Fibroblast of lung (primary cell): ENCODE measurements at places on chromosomes 5 and 9. TPM values are rescaled to one million over a fixed set of nuclear protein-coding genes. Genes with fewer than 3 reads are reported as not detected.

GRCh38 chr5:42854795-42855194, 43.1 kb upstream of the SELENOP start:
- H3K36me3 ChIP-seq: no peaks in the 10 kb centered on the region
- H3K4me1 ChIP-seq: no peaks in the 10 kb centered on the region
- DNase-seq: no peak
- no peak overlapping the region for H3K4me3 ChIP-seq
- H3K27ac ChIP-seq: no peak overlapping the region

DNA sequence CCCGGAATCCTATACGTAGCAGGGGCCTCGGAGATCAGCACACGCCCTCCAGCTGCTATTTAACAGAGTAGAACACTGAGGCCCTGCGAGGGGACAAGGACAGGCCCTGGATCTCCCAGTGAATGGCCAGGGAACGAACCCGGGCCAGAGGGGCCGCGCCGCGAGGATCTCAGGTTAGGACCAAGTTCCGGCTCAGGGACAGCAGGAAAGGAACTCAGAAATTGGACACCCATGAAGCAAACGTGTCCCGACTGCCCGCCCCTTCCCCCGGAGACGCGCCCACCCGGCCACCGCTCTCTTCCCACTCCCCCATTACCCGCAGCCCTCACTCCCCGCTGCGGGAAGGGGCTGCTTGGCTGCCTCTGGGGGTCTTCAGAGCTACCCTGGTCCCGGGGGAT, 1.0 kb upstream of the FOXE1 start:
- no peaks in the 10 kb centered on the region for H3K4me1 ChIP-seq

GRCh38 chr5:33793276-33793675, 98.5 kb downstream of the ADAMTS12 start:
- no peak overlapping the region for H3K27ac ChIP-seq
- no peak overlapping the region for H3K4me3 ChIP-seq
- no peak for DNase-seq
- no peaks in the 10 kb centered on the region for H3K27me3 ChIP-seq
- peaks cover 12% of the 10 kb centered on the region for H3K4me1 ChIP-seq

The SMAD5 gene
- total RNA-seq: 43.4 and 44.3 TPM in 2 replicates

DNA sequence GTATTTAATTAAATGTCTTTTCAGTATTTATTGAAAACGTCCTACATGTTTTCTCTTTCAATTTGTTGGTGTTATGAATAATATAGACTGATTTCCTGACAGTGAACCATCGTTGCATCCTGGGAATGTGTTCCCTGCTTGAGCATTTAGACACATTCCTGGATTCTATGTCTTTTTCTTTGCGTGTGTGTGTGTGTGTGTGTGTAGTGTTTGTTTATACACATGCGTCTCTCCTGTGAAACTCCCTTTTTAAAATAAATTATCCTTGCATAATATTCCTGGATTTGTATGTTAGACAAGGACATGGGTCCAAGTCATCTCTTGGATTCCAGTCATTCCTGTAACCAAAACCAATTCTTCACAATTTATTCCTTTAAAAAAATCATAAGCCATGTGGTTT, 153.4 kb downstream of the HSPA4 start:
- no peaks in the 10 kb centered on the region for H3K36me3 ChIP-seq
- H3K27me3 ChIP-seq: no peaks in the 10 kb centered on the region
- H3K27ac ChIP-seq: peak overlapping the region; percentile 4
- H3K4me3 ChIP-seq: no peak overlapping the region
- peak; percentile 62 for DNase-seq
- no peaks in the 10 kb centered on the region for H3K4me1 ChIP-seq
